ACHN (cell line): ENCODE measurements at places on chromosomes 2 and 18.

DNA sequence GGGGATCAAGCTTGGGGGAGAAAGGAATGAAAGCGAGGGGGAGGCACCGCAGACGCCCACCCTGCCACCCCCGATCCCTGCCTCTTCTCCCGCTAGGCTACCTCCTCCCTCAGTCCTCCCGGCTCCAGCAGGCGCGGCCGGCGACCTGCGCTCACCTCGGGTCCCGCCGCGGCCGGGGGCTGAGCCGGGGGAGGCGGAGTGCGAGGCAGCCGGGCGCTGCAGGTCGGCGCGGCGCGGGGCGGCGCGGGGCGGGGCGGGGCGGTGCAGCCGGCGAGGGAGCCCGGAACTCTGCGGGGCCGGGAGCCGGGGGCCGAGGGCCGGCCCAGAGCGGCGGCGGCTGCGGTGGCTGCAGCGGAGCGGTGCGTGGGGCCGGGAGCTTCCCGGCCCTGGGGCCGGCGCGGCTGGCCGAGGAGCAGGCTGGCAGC, 477 bp downstream of the ACVR1 start:
- peak; percentile 57 for DNase-seq

GRCh38 chr2:54103454-54104314, 11.7 kb upstream of the ACYP2 start:
- DNase-seq: peak; percentile 81

DNA sequence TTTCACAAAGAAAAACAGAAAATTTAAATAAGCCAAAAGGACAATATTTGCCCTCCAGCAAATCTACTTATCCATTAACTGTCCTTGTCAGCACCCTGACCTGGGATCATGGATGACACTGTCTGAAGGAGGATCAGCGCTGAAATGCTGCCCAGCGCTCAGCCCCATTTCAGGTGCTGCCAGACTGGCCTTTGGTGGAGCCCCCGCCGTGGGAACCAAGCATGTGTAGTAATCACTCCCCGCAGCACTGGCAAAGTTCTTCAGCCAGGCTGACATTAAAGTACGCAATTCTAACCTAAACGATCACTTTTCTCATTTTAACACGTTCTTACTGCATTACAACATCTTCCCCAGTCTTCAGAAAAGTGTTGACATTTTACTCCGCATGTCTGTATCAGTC, 108.6 kb upstream of the GPC1 start:
- no peak for DNase-seq

DNA sequence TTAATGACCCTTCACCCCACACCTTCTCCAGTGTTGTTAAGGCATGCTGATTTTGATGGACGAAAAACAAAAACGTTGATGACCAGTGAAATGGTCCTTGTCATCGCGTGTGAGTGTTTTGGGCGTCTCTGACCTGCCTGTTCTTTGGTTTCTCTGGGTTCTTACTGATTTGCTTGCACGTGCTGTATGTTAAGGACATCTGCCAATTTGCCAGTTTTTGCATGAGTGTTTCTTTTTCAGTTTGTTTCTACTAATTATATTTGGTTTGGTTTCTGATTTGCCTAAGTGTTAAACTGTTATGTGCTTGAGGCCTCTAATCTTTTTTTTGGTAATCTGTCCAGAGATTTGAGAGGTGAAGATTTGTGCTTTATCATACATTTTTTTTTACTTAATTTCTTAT, 14.6 kb downstream of the TRAF3IP1 start:
- DNase-seq: no peak

- no peak for DNase-seq
Measured at GRCh38 chr2:186572705-186573104, 17.2 kb upstream of the ITGAV start.

DNA sequence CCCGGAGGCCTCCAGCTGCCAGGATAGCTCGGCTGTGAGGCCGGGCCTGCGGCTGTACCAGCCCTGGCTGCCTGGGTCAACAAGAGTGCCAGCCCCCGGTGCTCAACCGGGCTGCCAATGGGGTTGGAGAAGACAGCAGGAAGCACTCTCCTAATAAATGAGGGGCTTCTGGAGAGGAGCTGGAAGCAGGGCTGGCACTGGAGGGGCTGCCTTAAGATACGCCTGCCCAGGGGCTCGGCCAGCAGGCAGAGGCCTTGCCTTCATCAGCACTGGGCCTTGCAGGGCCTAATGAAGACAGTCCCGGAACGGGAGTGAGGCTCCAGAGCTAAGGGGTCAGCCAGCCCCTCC, 73.6 kb downstream of the TEX51 start:
- DNase-seq: no peak

DNA sequence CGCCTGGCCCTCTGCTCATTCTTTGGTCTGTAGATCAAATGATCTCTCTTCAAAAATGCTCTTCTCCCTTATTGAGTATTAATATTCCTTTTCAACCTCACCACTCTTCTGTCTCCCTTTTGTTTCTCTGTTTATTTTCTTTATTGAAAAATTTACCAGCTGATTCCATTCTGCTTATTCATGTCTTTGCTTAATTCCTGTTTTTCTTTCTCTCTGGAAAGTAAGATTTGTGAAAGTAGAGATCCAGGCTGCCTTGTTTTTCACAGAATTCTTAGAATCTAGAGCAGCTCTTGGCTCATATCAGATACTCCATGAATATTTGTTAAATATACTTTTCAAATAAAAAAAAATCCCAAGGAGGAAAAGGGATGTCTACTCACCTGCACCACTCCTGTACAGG, 157.0 kb downstream of the DOCK10 start:
- DNase-seq: no peak

- no peak for DNase-seq
Measured at GRCh38 chr2:85606116-85606455, 3.6 kb upstream of the TMEM150A start.
